ENCODE measurements at places on chromosomes 16 and 17. TPM values are rescaled to one million over a fixed set of nuclear protein-coding genes. Genes with fewer than 3 reads are reported as not detected.

Gene ZFPM1
- 2.7 TPM for total RNA-seq

Gene NAGS
- total RNA-seq, result 0.90 TPM

Gene TNFRSF17
- total RNA-seq, result not detected

Gene PEMT
- total RNA-seq, result 10.9 TPM

Gene AURKB
- 9.3 TPM for total RNA-seq

Gene TCAP
- 3.3 TPM for total RNA-seq

Gene ACSM2A
- not detected for total RNA-seq

Data from urinary bladder (tissue), 4 donors.